ENCODE measurements at places on chromosomes 6 and 20.

GRCh38 chr6:89298680-89299465 lies 16.2 kb downstream of the GABRR2 start:
- no peak for DNase-seq
- H3K27ac ChIP-seq, result no peak overlapping the region
- no peaks in the 10 kb centered on the region for H3K36me3 ChIP-seq
- H3K4me3 ChIP-seq, result no peak overlapping the region
- H3K4me1 ChIP-seq, result peaks cover 12% of the 10 kb centered on the region
- H3K27me3 ChIP-seq, result no peaks in the 10 kb centered on the region

DNA sequence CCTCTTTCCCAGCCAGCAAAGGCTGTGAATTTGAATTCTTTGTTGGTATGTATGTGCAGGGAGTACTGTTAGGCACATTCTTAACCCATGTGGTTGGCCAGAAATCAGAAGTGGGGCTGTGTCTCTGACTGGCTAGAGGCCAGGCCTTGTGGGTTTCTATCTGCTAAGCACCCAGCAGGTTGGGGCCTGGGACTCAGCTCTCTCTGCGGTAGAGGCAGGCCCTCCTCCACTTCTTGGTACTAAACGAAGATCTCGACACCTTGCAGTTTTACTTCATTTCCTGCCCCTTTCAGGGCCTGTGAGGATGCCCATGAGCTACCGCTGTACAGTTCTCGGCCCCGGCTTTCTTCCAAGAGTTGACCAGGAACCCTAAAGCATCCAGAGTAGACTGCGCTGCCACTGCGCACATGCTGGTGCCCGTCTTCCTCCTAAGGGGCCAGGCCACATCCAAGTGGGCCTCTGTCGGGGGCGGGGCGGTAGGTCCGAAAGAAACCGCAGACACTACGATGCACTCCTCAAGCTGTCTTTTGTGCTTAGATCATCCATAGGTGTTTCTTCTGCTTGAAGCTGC lies 51.1 kb downstream of the TCP11 start:
- no peak for DNase-seq
- H3K36me3 ChIP-seq, result peaks cover 36% of the 10 kb centered on the region
- H3K27ac ChIP-seq, result peak overlapping the region; percentile 79
- H3K4me3 ChIP-seq, result no peak overlapping the region

DNA sequence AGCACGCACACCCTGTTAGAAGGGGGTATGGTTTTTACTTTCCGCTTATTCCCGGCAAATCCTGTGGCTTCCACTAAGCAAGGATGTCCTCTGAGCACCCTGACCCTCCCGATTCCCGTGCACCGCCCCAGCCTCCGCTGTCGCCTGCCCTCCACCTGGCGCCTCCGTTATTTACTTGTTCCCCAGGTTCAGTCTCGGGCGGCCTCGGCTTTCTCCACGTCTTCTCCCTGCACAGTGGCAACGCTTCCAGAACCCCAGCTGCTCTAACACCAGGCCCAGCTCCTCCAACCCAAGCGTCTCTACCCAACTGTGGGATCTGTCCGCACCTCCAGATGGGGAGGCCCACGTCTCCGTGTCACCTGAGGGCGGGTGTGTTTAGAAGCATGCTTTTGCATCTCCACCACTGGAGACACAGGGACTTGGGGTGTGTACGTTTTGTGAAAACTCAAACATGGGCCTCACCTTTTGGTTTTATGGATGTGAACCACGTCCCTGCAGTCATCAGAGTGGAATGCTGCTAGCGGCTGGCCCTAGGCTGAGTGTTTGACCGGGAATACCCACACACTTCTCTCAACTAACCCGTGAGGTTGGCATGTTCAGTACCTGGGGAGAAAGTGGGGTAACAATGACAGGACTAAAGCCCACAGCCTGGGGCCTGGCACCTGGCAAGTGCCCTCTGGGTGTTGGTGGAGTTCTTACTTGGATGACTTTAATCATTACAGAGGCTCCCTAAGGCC lies 79.9 kb downstream of the THBS2 start:
- H3K4me1 ChIP-seq, result peaks cover 30% of the 10 kb centered on the region
- no peaks in the 10 kb centered on the region for H3K27me3 ChIP-seq
- H3K27ac ChIP-seq, result peak overlapping the region; percentile 96
- no peak for DNase-seq
- no peaks in the 10 kb centered on the region for H3K36me3 ChIP-seq

GRCh38 chr6:16670183-16670582 lies 91.1 kb downstream of the ATXN1 start:
- no peaks in the 10 kb centered on the region for H3K36me3 ChIP-seq
- H3K4me3 ChIP-seq, result no peak overlapping the region
- no peaks in the 10 kb centered on the region for H3K27me3 ChIP-seq
- no peak for DNase-seq
- peaks cover 62% of the 10 kb centered on the region for H3K4me1 ChIP-seq
